ENCODE measurements at places on chromosomes 13 and 19.

DNA sequence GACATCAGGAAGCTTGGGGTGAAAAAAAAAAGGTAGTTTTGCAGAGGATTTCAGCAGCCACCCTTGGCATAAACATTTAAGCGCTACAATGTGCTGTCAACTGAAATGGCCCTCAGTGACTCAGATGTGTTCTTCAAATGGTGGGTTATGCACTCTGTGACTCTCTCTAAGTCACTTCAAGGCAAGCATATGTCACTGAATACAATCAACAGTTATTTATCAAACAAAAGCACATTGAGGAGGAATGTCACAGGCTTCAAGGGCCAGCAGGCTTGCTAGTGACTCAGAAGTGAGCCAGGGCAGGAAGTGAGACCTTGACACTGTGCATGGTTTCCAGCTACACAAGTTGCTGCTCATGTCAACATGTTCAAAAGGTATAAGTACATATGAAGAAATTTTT, 523.7 kb upstream of the HTR2A start:
- DNase-seq: no peak

DNA sequence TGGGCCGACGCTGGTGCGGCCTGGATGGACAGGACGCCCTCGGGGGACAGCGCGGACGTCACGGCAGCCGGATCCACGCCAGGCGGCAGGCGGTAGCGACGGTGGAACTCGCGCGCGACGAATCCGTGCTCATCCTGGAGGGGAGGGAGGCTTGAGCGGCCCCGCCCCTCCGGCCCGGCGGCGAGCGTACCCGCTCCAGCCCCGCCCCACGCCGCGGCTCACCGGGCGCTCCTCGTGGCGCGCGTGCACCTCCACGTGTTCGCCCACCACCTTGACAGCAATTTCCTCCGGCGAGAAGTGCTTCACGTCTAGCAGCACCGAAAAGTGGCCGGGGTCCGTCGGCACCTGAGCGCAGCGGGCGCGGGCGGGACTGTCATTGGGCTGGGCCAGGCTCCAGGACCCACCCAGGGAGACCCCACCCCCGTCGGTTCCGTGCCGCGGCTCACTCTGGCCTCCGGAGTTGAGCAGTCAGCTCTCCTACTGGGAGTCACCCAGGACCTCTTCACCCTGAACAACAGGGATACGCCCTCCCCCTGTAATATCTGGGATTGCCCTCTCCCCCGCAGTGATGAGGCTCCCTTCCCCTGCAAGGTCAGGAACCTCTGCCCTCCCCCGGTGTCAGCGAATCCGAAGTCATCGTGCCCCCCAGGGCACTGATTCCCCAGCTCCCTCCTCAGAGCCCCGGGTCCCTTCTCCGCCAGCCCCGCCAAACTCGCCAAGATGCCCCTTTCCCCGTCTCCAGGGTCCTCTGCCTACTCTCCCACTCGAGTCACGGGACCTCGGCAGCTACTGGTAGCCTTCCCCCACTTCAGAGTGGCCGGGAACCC, 1.1 kb downstream of the HSPB6 start:
- no peak for DNase-seq

GRCh38 chr19:42203700-42204099, 13.8 kb downstream of the DEDD2 start:
- no peak for DNase-seq

- DNase-seq: no peak
These were observed 31.1 kb downstream of the TRPM4 start for GRCh38 chr19:49188626-49189200.

DNA sequence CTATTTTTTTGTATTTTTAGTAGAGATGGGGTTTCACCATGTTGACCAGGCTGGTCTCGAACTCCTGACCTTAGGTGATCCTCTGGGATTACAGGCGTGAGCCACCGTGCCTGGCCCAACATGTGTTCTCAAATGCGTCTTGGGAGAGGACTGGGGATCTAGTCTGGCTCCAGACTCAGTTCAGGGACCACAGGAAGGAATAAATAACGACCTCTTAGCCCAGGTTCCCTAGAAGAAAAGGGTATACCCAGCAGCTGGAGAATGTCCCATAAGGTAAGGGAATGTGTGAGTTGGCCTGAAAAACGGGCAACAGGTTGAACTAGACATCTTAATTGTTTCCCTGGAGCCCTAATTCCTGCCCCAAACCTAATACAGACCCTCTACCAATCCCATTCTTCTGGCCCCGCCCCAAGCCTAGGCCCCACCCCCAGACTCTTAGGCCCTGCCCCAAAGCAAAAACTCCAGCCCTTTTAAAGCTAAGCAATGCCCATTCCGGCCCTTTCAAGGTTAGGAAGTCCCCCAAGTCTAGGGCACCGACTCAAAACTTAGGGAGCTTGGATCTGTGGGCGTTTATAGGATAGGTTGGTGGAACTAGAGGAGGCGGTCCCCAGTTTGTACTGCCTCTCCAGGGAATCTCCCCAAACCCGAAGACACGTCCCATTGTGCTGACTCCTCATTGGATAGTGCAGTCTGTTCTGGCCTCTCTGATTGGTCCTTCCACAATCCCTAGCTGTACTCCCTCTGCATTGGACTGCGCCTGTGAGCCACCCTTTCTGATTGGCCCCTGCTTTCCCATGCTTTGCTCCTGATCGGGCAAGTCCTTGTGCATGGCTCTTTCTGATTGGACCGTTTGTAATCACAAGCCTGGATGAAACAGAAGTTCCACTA, 5.4 kb upstream of the LRFN1 start:
- DNase-seq: no peak

DNA sequence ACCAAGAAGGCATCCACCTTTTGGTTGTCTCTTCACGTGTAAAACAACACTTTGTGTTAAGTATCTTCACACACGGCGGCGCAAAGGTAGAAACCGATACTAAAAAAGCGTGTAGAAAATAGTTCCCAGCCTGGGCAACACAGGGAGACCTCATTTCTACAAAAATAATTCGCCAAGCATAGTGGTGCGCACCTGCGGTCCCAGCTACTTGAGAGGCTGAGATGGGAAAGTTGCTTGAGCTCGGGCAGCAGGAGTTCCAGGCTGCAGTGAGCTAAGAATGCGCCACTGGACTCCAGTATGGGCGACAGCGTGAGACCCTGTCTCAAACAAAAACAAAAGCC, 573 bp upstream of the ERCC5 start:
- no peak for DNase-seq

DNA sequence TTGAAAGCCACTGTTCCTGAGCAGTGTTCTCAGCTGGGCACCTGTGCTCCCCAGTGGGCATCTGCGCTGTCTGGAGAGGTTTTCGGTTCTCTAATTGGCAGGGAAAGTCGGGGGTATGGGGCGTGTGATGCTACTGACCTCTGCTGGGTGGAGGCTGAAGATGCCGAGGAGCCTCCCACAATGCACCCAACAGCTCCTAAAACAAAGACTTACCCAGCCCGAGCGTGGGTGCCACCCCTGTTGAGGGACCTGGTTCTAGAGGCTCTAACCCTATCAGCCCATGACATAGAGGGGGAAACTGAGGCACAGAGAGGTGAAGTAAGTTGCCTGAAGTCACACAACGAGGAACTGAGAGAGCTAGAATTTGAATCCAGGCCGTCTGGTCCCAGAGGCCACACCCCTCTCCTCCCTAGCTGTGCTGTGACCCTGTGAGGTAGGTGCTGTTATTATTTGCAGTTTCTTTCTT, 2.3 kb downstream of the SPACA4 start:
- DNase-seq: no peak

- no peak for DNase-seq
These were observed 54.5 kb downstream of the CEBPG start for GRCh38 chr19:33427801-33428626.

DNA sequence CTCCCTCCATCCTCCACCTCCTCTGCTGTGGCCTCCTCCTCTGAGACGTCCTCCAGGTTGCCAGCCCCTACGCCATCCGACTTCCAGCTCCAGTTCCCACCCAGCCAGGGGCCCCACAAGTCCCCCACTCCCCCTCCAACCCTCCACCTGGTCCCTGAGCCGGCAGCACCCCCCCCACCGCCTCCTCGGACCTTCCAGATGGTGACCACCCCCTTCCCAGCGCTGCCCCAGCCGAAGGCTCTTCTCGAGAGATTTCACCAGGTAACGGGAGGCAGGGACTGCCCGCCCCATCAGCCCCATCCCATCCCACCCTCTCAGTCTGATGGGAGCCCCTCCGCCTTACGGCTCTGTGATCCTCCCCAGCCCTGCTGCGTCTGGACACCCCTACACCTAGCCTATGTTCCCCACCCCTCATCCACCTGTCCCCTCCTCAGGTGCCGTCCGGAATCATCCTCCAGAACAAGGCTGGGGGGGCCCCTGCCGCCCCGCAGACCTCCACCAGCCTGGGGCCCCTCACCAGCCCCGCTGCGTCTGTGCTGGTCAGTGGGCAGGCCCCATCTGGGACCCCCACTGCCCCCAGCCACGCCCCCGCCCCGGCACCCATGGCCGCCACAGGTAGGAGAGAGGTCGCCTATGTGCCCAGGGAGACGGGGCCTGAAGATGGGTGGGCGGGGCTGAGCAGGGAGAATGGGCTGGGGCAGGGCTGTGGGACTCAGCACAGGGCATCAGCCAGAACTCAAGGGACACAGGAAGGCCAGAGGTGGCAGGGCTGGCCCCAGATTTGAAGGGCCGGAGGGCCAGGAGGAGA, 18.6 kb upstream of the EHD2 start:
- no peak for DNase-seq

DNA sequence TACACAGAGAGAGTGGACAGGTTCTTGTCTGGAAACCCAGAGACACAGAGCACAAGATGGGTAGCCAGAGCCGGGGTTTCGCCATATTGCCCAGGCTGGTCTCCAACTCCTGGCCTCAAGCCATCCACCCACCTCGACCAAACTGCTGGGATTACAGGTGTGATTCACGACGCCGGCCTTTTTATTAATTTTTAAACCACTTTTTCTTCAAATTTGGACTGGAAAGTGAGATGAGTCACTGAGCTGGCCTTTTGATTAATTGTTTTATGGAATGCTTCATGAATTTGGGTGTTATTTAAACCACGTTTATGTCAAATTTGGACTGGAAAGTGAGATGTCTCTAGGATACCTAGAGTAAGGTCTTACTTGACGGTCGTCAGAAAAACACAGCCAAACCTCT, 12.1 kb upstream of the IGFL1 start:
- DNase-seq: no peak

- no peak for DNase-seq
These were observed 1.3 kb downstream of the IRF3 start for GRCh38 chr19:49664171-49665035.

DNA sequence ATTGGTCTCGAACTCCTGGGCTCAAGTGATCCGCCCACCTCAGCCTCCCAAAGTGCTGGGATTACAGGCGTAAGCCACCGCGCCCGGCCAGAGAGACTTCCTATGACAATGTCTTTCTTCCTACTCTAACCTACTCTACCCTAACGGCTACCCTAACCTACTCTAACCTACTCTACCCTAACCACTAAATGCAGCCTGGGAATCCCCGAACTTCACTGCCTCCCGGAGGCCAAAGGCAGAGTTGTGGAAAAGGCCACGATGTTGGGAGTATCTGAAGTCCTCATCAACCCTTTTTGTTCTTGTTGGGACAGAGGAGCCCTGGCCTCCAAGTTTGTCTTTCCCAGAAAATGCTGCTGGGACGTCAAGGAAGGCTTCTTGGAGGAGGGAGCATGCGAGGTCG, 967 bp upstream of the NR2C2AP start:
- DNase-seq: no peak

- no peak for DNase-seq
These were observed 18.7 kb upstream of the TINCR start for GRCh38 chr19:5586300-5587070.

All from AG04449 (cell line).